ENCODE measurements at places on chromosomes 12 and 14.
A peak's percentile ranks its signal among the peaks of the same experiment; 100 is the strongest.

DNA sequence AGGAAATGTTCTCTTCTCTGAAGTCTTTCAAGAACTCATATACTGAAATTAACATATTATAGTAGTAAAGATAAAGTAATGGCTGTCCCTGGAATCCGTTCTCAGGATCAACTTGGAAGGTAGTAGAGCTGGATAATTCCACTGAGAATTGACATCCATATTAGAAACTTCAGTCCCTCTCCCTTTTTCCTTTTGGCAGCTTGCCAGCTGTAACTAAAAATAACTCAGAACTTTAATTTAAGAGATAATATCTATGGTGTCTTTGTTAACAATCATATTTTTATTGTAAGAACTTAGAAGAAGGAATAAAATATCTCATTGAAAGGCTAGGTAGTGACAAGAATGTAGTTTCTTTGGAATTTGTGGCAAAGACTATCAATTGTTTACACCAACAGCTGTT is 61.4 kb upstream of the PLEKHA5 start:
- DNase-seq = no peak

DNA sequence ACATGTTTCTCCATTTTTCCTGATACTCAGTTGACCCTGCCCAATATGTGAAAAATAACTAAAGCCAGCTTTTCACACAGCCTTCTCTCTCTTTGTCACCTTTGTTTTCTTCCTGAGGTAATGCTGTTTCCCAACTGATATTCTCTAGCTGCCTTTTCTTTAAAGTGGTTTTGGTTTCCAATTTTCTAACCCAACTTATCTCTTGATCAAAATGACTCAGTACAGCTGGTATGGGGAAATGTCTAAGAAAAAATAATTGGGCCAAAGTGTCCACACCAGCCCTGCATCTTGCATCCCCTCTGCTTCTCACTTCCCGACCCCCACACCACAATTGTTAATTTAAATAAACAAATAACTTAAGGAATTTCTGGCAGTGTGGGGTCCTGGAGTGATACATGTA is 193.8 kb downstream of the SYT1 start:
- DNase-seq = peak; percentile 39

DNA sequence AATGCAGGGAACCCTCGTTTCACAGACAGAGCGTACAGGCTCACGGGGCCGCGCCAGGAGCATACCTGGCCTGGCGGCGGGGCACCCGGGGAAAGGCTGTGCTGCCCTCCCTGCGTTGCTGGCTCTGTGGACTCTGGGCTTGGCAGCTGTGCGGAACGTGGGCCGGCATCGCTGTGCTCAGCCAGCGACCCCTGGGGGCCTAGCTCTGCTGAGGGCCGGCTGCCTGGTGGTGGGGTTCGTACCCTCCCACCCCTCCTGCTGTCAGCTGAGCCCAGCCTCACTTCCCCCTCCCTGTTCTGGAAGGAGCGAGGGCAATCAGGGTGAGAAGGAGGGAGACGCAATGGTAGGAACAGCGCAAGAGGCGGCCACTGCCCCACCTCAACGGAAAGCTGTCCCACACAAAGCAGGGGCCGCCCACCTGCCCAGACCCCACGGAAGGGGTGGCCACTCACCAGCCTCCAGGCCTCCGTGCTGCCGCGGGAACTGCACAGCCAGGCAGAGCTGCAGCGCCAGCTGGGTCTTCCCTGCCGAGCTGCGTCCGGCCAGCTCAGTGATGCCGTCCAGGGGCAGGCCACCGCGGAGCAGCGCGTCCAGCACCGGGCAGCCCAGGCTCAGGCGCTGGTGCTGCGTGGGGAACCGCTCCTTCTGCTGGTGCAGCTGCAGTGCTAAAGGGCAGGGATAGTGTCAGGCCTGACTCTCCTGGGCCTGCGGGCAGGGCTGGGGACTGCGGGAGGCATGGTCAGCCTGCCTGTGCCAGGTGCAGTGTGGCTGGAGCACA is 8.5 kb downstream of the XRCC3 start:
- no peak for DNase-seq

- no peak for DNase-seq
Observed at GRCh38 chr12:64008596-64008995, 164.1 kb downstream of the SRGAP1 start.

- DNase-seq = no peak
Observed at GRCh38 chr12:2183556-2184541, 131.1 kb downstream of the CACNA1C start.

DNA sequence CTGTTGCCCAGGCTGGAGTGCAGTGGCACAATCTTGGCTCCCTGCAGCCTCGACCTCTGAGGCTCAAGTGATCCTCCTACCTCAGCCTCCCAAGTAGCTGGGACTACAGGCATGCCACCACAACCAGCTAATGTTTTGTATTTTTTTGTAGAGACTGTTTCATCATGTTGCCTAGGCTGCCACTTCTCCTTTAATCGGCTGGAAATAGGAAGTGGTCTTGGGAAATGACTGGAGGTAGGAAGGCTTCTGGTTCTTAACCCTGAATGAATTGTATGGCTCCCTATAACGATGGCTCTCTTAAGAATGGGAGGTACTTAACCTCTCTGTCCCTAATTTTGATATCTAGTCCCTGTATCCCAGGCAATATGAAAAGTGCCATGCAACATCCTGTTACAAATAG is 113.9 kb upstream of the USP15 start:
- DNase-seq = no peak

GRCh38 chr12:73321319-73321718 is 1049.1 kb downstream of the TRHDE start:
- no peak for DNase-seq

GRCh38 chr12:5376591-5377207 is 55.2 kb upstream of the NTF3 start:
- DNase-seq = no peak

- no peak for DNase-seq
Observed at GRCh38 chr12:50242751-50243191, 40.5 kb downstream of the LIMA1 start.

DNA sequence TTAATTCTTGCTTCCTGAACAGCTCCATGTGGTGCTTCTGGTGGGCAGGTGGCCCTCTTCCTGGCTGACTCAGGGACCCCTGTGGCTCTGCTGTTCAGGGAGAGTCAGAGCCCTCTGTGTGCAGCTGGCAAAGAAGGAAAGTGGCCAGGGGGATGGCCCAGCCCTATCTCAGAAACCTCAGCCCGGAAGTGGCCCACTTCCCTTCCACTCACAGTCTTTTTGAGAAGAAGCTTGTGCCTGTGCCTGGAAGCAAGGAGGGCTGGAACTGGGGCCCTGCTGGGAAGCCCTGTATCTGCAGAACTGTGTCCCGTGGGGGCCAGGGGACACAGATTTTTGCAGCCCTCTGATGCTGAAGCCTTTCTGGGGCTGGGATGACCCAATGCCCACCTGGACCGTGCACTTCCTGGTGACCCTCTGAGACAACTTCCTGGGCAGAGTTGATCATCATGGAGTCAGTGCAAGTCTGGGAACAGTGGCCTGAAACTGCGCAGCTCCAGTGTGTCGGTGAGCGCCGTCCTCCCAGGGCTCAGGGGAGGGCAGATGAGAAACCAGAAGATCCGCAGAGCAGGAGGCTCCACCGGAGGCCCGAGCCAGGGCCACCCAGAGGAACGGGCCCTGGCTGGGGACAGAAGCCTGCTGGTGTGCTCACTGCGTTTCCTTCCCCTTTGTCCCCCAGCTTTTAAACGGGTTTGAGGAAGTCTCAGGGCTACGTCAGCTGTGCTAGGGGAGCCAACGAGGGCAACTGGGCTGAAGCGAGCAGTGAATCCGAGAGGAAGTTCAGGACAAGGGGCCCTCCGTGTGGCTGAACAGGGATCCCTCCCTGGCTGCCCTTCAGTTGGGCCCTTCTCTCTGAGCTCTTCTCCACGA is 217.4 kb upstream of the RTL1 start:
- no peak for DNase-seq

- DNase-seq = no peak
Observed at GRCh38 chr12:93245543-93245942, 132.2 kb upstream of the NUDT4 start.
